ENCODE measurements at places on chromosomes 5 and 9.

- no peak for DNase-seq
Observed at GRCh38 chr9:292915-293314, 78.2 kb downstream of the DOCK8 start.

GRCh38 chr9:132144708-132145365 lies 17.0 kb upstream of the NTNG2 start:
- no peak for DNase-seq

- DNase-seq = peak; percentile 15
Observed at GRCh38 chr5:9658706-9659105, 28.6 kb upstream of the TAS2R1 start.

DNA sequence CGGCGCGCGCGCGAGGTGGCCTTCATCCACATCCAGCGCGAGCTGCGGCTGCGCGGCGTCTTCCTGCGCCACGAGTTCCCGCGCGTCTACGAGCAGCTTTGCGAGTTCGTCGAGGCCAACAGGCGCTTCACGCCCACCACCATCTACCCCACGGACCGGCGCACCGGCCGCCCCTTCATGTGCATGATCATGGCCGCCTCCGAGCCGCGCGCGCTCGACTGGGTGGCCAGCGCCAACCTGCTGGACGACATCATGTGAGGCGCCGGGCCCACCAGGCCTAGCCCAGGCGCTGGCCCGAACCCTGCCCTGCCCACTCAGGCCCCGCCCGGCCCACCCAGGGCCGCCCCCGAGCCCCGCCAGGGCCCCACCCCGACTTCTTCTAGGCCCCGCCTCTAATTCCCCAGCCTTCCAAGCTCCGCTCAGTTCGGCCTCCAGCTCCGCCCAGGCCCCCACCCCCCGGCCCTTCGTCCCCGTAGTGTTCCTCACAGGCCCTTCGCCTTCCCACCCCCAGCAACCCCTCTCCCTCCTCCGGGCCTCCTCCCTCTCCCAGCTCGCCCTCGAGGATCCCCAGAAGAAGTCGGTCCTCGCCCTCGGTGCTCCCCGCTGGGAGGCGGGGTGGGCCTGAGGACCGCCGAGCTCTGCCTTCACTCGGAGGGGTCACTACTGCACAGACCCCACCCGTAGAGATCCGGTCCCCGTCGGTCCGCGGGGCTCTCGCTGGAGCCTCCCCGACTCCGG lies 2.0 kb upstream of the PHPT1 start:
- DNase-seq = peak; percentile 87

GRCh38 chr5:148861088-148861487 lies 34.7 kb downstream of the ADRB2 start:
- no peak for DNase-seq

- DNase-seq = no peak
Observed at GRCh38 chr5:17106521-17106920, 110.9 kb upstream of the BASP1 start.
